ENCODE measurements at places on chromosomes 4 and X. TPM values are rescaled to one million over a fixed set of nuclear protein-coding genes. Genes with fewer than 3 reads are reported as not detected.

DNA sequence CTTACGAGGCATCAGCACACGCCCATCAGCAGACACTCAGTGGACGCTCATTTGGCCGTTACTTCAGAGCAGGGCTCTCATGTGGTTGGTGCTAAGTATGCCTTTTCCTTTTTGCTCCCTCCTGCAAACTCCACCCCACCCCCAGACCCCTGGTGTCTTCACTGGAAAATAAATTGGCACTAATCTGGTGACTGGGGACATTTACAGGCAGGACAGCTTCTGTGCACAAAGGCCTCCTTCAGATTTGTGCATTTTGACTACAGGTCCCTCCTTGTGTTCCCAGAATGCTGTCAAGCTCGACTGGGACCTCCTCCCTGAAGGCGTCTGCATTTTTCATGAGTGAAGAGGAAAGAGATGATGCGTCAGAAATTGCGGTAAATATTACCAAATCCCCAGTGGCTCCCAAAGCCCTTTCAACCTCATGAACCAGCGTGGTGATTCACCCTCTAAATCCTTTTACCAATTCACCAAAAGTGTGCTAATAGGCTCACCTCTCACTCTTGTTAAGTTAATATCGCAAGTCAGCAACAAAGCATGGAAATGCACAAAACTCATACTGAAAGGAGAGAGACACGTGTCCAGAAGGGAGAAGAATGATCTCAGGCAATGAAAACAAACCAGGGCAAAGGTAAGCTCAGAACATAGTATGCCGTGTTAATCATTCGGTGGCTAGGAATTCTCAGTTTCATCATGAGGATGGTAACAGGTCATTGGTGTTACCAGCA, 119.0 kb downstream of the NKX6-1 start:
- no peak for DNase-seq
- H3K27me3 ChIP-seq = no peaks in the 10 kb centered on the region
- H3K36me3 ChIP-seq = no peaks in the 10 kb centered on the region
- H3K27ac ChIP-seq = no peak overlapping the region
- H3K4me1 ChIP-seq = no peaks in the 10 kb centered on the region

DNA sequence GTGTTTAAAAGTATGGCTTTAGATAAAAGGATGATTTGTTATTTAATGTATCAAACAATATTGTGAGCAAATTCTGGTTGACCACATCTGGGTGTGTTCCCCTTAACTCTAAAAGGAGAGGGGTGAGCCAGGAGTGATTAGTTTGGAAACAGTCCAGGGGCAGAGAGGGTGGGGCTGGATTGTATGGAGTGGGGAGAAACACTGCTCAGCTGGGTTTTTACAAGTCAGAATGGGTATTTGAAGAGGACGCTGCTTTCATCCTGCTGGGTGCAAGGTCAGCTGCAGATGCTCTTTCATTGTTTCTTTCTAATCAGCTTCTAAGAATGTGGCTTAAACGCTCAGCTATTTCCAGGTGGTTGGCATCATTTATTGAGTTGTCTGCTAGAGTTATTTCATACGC, 82.8 kb upstream of the LIMCH1 start:
- no peaks in the 10 kb centered on the region for H3K4me1 ChIP-seq
- H3K4me3 ChIP-seq = no peak overlapping the region
- H3K36me3 ChIP-seq = no peaks in the 10 kb centered on the region
- no peak overlapping the region for H3K27ac ChIP-seq

Gene PAGE2
- total RNA-seq = not detected

Gene RAB9B
- 3.8 TPM for total RNA-seq

Gene SSX2
- total RNA-seq = not detected
